ENCODE measurements at places on chromosomes 7 and 10.

- DNase-seq: no peak
Measured at GRCh38 chr7:157875230-157876179, 538.7 kb downstream of the DNAJB6 start.

GRCh38 chr10:132385389-132385667 lies 11.7 kb upstream of the PWWP2B start:
- no peak for DNase-seq

- DNase-seq: no peak
Measured at GRCh38 chr7:22561321-22561811, 61.4 kb upstream of the STEAP1B start.

DNA sequence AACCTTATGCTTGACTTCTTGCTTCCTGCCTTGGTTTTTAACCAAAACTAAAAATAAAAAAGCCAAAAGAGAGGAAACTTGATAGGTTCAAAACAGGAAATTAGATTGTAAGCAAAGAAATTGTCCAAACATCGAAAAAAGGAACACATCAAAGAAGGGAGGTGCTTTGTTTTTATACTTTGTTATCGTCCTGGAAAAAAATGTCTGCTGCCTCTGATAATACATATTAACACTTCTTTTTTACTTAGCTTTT lies 286.6 kb upstream of the C7orf33 start:
- no peak for DNase-seq

- DNase-seq: no peak
Measured at GRCh38 chr7:114209968-114210367, 204.6 kb upstream of the FOXP2 start.

GRCh38 chr10:29804025-29804852 lies 169.5 kb upstream of the SVIL start:
- no peak for DNase-seq

DNA sequence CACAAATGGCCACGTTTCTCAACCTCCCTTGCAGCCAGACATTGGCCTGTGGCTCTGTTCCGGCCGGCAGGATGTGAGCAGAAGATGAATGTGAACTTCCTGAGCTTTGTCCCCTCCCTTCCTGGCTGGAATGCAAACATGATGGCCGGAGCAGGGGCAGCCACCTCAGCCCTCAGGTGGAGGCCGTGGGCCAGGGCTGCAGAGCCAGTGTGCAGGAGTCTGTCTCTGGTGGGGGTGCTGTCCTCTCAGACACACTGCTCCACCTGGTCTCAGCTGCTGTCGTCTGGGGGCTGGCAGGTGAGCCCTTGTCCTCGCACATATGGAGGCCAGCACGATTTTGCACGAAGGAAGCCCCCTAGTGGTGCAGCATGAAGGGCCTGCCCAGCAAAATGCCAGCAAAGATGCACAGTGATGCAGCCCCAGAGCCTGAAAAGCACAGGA lies 25.3 kb upstream of the PWWP2B start:
- DNase-seq: no peak

Data from NCI-H1417 treated with DMSO at 0.1 percent for 48 hours (cell line).